ENCODE measurements at places on chromosomes 1 and 21.
A peak's percentile ranks its signal among the peaks of the same experiment; 100 is the strongest.

DNA sequence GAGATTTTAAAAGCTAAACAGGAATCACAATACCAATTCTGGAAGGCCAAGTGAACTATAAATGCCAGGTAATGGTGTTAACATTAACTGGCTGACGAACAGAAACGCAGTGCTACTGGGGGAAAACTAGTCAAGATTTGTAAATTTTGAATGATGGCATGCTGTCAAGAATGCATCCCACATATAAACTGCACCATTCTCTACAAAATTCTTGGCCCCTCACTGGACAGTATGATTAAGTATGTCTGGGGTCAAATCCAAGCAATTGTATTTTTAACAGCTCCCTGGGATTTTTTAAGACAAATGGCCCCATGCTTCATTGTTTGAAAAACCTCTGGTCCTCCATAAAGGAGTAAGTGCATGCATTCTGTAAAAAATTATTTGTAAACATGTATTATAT, 73.2 kb upstream of the COA6 start:
- DNase-seq, result no peak

DNA sequence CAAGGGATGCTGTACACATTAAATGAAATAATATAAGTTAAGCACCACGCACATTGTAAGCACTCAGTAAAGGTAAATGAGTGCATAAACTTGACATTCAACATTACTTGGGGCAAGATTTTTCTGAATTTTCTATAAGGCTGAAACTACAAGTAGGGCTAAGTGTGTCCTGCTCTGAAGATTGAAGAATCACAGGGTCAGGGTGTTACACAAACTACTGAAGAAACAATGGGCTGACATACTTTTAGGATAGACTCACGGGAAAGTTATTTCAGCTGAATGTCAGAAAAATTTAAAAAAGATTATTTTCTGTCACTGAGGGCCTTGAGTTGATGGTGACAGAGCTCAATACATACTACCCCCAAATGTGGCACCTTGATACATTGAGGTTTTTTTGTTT, 644.2 kb upstream of the PLXNA2 start:
- DNase-seq, result no peak

DNA sequence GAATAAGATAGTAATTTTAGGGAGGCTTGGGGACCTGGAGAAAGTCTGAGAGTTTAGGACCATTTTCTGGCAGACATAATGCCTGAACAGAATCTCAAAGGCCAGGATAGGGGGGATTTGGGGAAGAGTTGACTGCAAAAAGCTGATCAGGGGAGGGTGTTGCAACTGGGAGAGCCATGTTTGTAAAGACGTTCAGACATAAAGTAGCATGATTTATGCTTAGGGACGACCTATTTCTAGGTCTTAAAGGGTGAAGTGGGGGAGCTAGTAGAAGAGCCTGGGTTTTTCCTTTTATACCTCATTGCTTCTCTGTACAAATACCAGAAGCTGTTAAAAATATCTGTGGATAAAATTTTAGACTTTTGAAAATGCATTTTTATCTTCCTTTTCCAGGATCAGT, 51.2 kb downstream of the FNBP1L start:
- DNase-seq, result no peak

DNA sequence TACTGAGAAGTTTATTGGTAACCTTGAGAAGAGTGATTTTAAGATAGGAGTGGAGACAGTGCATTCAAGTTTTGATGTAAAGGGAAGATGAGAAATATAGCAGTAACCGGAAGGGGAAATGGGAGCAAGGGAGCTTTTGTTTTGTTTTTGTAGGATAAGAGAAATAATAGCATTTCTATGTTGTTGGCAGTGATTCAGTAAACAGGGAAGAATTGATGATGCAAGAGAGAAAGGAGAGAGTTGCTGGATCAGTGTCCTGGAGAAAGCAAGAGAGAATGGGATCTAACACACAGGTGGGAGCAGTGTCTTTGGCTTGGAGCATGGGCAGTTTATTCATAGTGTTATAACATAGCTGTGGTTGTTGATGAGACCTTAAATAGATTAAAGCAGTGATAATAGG, 56.4 kb downstream of the OSBPL9 start:
- DNase-seq, result no peak

DNA sequence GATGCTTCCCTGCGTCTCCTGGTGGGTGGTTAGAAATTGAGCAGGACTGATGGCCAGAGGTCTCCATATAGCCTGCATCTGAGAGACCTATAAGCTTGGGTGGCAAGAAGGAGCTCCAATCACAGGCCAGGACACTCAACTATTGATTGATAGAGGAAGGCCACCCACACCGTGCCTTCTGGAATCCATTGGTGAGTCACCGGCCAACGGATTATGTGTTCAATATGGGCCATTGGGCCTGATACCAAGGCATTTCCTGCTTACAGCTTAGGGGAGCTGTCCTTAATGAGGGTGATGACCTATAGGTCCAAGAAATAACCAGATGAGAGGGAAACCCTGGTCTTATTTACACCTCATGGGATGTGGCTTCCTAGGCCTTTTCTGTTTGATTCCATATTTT, 115.1 kb downstream of the PLPP3 start:
- no peak for DNase-seq

GRCh38 chr21:45078877-45079281, 4.5 kb downstream of the ADARB1 start:
- peak; percentile 58 for DNase-seq
